Lung microvascular endothelial cell (primary cell): ENCODE measurements at places on chromosomes 6 and 20. TPM values are rescaled to one million over a fixed set of nuclear protein-coding genes. Genes with fewer than 3 reads are reported as not detected.

The DDX43 gene
- under 0.01 and 0.79 TPM in 2 replicates for total RNA-seq

The SAMHD1 gene
- 8.9 and 17.2 TPM in 2 replicates for total RNA-seq

The RIOK1 gene
- total RNA-seq = 11.8 and 25.2 TPM in 2 replicates

The CALHM4 gene
- 0.22 TPM in 1 of 2 replicates, not detected in the other for total RNA-seq

The MDFI gene
- total RNA-seq = 44.0 and 49.5 TPM in 2 replicates

The UBD gene
- total RNA-seq = 29.2 and 39.0 TPM in 2 replicates

DNA sequence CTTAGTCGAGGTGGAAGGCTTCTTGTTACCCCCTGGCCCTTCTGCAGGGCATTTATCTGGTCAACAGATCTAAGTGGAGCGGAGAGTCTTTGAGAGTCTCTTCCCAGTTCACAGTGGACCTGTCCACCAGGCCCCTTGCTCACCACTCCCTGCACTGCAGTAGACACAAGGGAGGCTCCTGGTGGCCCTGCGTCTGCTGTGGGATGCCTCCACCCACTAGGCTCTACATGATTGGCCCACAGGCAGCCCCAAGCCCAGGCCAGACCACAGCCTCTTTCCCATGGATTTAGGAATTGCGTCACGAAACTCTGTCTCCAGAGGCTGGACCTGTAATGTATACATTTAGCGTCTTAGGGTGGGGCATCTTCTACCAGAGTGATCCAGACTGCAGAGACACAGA, 28.4 kb downstream of the TBC1D7 start:
- no peak for DNase-seq

- DNase-seq = no peak
These were observed 1.6 kb downstream of the TMEM14A start for GRCh38 chr6:52672412-52673025.

DNA sequence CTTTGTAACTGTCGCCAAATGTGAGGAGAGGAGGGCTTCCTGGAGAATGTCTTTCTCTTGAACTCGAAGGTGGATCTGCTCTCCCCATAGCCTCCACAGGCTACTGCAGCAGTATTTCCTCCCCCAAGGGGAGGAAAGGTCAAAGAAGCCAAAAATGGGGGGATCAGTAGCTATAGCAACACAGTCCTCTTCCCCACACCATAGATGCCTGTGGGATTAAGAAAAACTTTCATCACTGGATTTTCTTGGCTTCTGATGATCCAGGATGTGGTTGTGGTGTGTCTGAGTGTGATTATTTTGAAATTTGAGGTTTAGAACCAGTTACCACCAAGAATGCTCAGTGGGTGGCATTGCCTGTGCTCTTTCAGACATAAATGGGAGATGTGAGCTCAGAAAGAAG, 140.1 kb upstream of the SPACA1 start:
- no peak for DNase-seq

GRCh38 chr6:74273541-74273940, 577.5 kb downstream of the CD109 start:
- no peak for DNase-seq

DNA sequence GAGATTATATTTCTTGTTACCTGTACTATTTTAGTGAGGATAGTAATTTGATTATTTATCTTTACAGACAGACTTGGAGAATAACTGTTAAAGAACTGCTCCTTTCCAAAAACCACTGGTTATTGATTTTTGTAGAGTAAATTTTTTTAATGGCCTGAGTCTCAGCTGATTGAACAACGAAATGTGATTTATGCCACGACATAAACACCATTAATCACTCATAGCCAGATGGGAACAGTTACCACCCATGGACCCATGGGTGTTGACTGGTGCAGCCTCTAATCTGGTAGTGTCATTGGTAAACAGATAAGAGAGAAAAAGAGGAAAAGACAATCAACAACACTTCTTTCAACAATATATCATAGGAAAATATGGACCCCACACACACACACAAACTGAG, 101.4 kb upstream of the BEND6 start:
- no peak for DNase-seq

- peak; percentile 62 for DNase-seq
These were observed 182.5 kb downstream of the MAFB start for GRCh38 chr20:40506537-40506939.

DNA sequence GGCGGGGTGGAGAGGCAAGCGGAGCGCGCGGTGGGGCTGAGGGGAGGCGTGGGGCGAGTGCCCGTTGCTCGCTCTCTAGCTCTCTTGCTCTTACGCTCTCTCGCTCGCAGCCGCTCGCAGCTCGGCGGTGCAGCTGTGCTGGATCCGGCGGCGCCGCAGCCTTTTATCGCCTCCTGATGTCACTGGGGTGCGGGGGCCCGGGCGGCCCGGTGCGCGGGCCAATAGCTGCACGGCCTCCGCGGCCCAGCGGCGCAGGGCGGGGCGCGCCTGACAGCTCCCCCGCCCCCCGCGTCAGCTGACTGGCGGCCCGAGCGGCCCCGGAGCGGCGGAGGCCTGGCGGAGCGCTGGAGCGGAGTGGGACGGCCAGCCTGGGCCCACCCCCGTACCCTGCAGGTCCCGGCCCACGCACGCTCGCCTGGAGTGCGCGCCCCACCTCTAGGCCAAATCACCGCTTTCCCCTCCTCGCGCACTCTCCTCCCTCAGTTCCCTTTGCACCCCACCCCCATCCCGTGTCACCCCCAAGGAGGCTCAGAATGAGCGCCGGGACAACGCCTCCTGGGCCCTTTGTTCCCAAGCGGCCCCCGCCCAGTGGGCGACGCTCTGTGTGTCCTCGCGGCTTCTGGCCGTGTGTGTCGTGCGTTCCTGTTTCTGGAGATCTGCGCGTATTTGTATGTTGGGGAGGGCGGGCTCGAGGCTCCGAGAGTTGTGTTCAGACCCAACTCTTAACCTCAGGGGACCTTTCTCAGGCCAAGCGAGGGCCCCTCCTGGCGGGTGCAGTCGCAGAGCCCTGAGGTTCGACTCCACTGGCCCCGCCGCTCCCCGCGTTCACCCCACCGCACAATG, at the start of gene MAFB:
TSS of gene MAFB (minus strand) at position 137 of the 843 bp plus-strand sequence. CDS start 386 bp downstream, outside the sequence.
- DNase-seq = peak; percentile 98

DNA sequence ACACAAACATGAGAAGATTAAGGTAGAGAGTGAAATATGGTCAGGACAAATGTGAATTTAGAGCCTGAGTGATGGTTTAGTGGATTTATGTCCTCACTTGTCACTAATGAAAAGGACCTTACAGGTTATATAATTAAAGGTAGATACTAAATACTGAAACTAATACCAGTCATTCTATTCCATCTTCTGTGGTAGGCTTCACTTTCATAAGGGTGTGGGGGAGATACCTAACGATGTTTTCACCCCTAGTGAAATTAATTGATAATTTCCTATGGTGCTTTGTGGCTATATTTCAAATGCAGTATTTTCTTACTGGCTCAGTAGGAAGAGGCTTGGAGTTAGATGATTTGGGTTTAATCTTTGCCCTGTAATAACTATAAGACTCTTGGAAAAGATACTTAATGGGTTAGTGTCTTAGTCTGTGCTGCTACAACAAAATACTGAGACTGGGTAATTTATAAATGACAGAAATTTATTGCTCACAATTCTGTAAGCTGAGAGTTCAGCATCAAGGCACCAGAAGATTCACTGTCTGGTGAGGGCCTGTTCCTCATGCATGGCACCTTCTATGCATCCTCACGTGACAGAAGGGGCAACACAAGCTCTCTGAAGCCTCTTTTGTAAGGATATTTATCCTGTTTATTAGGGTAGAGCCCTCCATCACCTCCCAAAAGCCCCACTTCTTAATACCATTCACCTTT, 21.3 kb downstream of the RNF217 start:
- no peak for DNase-seq

DNA sequence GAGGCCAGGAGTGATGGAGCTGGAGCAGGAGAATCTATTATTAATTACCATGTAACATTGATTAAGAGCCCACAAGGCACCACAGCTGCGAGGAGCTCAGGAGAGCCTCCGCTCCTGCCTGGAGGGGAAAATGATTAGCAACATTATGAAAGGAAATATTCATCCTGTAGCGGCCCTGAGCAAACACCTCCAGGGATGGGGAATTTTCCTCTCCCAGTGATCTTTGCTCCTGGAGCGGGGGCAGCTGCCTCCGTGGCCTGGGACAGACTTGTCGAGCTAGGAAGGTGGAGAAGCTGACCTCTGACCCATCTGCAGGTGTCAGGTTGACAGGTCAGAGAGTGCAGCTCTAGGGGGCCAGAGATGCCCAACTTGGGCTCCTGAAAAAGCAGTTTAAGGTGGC, 40.1 kb upstream of the SIRPA start:
- DNase-seq = no peak

- no peak for DNase-seq
These were observed 104.4 kb downstream of the SMOC2 start for GRCh38 chr6:168545428-168545827.

DNA sequence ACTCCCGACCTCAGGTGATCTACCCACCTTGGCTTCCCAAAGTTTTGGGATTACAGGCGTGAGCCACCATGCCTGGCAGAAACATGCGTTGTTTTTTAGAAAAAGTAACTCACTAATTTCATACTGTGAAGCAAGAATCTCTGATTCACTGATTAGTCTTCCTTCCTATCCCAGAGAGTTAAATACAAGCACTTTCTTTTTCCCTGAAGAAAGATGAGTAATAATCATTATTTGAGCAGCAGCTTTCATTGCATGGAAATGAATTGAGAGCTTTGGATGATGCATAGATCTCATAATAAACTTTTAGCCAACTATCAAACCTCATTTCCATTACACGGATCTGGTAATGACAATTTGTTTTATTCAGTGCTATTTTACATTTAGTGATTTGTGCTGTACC, 892.5 kb upstream of the EYS start:
- no peak for DNase-seq

- no peak for DNase-seq
These were observed 14.3 kb upstream of the VSTM2L start for GRCh38 chr20:37888641-37889040.
